ENCODE measurements at places on chromosomes 2 and 18. TPM values are rescaled to one million over a fixed set of nuclear protein-coding genes. Genes with fewer than 3 reads are reported as not detected.
A peak's percentile ranks its signal among the peaks of the same experiment; 100 is the strongest.

DNA sequence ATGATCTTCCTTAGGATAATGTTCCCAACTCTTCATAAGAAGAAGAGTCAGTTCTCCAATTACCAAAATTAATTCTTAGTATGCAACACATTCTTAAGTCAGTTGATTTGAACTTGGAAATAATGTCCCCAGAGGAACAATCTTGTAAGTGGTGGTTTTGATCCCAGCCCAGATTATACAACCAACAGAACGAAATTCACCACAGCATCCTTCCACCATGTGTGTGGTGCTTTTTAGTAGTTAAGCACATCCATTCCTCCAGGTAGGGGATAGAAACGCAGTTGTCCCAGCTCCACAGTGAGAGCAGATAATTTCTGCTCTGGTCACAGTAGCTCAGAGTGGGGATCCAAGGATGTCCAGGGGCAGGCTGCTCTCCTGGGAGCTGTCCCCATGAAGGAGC lies 161.7 kb upstream of the SLC39A10 start:
- H3K27ac ChIP-seq: no peak overlapping the region
- no peak for DNase-seq
- peaks cover 29% of the 10 kb centered on the region for H3K4me1 ChIP-seq
- no peak overlapping the region for H3K4me3 ChIP-seq

DNA sequence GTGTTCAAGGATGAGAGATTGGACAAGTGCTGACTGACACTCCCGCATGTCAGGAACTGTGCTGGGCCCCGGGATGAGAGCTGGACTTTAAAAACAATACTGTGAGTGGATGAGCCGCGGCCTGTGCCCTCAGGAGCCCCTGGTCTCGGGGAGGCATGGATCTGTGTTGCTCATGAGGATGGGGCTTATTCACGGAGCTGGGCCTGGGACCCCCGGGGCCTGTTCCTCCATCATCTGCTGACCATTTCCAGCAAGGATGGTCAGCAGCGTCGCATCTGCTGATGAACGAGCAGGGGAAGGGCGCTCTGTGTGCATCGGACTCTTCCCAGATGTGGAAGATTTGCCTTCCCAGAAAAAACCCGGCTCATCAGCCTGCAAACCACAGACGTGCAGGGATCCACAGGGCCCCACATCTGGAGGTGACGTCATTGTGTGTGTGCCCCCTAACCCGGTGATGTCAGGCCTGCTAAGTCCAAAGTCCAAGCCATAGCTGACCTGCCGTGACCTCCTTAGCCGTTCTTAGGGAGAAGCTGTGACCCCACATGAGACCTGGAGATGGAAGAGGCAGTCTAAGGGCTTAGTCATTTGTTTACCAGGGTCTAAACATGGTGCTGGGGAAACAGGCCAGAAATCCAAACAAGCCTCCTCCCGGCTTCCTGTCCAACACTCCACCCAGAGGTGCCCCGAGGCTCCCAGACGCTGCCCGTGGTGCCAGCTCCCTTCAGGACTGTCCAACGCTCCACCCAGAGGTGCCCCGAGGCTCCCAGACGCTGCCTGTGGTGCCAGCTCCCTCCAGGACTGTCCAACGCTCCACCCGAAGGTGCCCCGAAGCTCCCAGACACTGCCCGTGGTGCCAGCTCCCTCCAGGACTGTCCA lies 143.9 kb downstream of the PXDN start:
- H3K4me3 ChIP-seq: no peak overlapping the region
- H3K36me3 ChIP-seq: no peaks in the 10 kb centered on the region
- H3K4me1 ChIP-seq: peaks cover 4% of the 10 kb centered on the region

DNA sequence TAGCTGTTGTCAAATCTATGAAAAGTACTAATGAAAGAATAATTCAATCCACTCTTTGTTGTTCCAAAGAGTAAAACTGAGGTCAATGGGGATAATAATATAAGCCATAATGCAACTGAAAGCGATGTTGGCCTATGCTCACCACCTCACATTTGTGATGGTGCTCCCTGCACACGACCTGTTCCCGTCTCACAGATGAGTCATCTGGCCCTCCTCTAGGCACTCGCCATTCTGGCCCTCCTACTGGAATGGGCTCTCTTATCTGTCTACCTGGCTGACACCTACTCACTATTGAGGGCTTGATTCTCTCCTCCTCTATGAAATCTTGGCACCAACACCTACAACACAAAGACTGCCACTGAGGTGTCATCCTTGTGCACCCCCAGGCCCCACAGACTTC lies 585.9 kb upstream of the ID2 start:
- no peak for DNase-seq
- H3K27me3 ChIP-seq: no peaks in the 10 kb centered on the region
- peaks cover 10% of the 10 kb centered on the region for H3K4me1 ChIP-seq
- no peaks in the 10 kb centered on the region for H3K36me3 ChIP-seq
- no peak overlapping the region for H3K4me3 ChIP-seq

- H3K36me3 ChIP-seq: no peaks in the 10 kb centered on the region
- no peaks in the 10 kb centered on the region for H3K4me1 ChIP-seq
- no peak overlapping the region for H3K4me3 ChIP-seq
- H3K27me3 ChIP-seq: no peaks in the 10 kb centered on the region
- no peak overlapping the region for H3K27ac ChIP-seq
Observed at GRCh38 chr2:81583311-81584108, 1279.0 kb upstream of the LRRTM1 start.

DNA sequence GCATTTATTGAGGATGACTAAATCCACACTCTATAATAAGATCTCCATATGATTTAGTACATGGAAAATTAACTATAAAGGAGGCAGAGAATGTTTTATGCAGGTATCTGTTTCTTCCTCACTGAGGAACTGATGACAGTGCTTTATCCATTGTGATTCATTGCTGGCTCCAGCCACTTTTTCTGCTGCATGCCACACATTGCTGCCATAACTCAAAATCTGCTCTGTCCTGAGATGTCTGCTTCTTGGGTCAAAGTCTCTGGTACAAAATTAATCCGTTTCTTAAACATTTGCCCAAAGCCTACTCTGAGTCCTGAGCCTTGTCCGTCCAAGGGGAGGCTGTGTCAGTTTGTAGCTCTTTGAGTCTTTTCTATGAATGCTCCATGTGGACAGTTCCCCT lies 15.5 kb upstream of the ARHGAP28 start:
- no peaks in the 10 kb centered on the region for H3K27me3 ChIP-seq
- no peaks in the 10 kb centered on the region for H3K36me3 ChIP-seq
- H3K4me1 ChIP-seq: no peaks in the 10 kb centered on the region
- H3K27ac ChIP-seq: no peak overlapping the region
- no peak for DNase-seq

DNA sequence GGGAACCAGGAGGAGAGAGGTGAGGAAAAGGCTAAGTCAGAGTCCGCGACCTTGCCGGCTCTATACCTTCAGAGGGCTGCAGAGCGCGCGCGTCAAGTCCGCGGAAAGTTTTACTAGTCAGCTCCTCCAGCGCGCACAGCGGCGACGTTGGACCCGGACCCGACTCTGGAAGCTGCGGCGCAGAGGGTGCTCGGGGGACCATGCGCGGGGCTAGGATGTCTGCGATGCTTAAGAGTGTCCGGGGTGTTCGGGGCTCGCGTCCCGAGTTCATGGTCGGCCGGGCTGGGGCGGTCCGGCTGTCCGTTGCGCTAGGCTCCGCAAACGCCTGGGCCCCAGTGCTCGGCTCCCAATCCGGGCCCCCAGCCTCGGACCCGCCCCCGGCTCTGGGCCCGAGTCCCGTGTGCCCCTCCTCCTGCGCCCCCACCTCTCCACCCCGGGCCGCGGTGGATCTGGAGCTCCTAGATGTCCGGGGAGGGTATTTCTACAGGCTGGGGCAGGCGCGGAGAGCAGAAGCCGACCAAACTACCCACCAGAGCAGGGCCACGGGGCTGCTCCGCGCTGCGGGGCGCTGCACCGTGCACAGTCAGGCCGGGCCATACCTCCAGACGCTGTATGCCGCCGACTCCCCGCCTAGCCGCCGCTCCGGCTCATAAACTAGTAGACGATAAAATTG lies at the start of gene LBX2:
LBX2 (minus strand) TSS at position 337 of the 673 bp plus-strand sequence; CDS start at position 271, 66 bp downstream.
- no peaks in the 10 kb centered on the region for H3K36me3 ChIP-seq
- peak; percentile 63 for DNase-seq
- no peaks in the 10 kb centered on the region for H3K27me3 ChIP-seq
- H3K4me3 ChIP-seq: peak within 1 kb of the TSS; percentile 68
- H3K27ac ChIP-seq: no peak within 1 kb of the TSS

GRCh38 chr2:155643056-155643775 lies 689.3 kb downstream of the NR4A2 start:
- DNase-seq: no peak
- H3K36me3 ChIP-seq: no peaks in the 10 kb centered on the region
- no peak overlapping the region for H3K27ac ChIP-seq
- H3K4me3 ChIP-seq: no peak overlapping the region

DNA sequence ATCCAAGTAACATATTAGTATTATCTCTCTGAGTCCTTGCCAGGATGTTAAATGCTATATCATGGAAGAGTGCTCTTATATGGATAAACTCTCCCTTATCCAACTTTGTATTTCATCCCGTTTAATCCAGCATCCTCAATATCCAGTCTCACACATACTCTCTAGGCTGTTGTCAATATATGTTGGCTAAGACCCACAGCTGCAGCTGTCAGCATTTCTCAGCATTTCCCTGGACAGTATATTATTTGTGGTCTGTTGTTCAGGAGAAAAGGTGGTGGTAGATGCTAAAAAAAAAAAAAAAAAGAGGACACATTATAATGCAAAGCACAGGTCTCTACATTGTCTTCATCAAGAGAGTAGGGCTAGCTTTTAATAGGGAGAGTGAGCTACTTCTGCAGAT lies 1368.0 kb upstream of the ZEB2 start:
- DNase-seq: no peak
- no peak overlapping the region for H3K4me3 ChIP-seq
- no peak overlapping the region for H3K27ac ChIP-seq
- no peaks in the 10 kb centered on the region for H3K4me1 ChIP-seq
- no peaks in the 10 kb centered on the region for H3K27me3 ChIP-seq

- no peak overlapping the region for H3K4me3 ChIP-seq
- H3K36me3 ChIP-seq: no peaks in the 10 kb centered on the region
- no peaks in the 10 kb centered on the region for H3K27me3 ChIP-seq
- no peak overlapping the region for H3K27ac ChIP-seq
- no peak for DNase-seq
- H3K4me1 ChIP-seq: no peaks in the 10 kb centered on the region
Observed at GRCh38 chr2:105852066-105852465, 107.4 kb downstream of the NCK2 start.

DNA sequence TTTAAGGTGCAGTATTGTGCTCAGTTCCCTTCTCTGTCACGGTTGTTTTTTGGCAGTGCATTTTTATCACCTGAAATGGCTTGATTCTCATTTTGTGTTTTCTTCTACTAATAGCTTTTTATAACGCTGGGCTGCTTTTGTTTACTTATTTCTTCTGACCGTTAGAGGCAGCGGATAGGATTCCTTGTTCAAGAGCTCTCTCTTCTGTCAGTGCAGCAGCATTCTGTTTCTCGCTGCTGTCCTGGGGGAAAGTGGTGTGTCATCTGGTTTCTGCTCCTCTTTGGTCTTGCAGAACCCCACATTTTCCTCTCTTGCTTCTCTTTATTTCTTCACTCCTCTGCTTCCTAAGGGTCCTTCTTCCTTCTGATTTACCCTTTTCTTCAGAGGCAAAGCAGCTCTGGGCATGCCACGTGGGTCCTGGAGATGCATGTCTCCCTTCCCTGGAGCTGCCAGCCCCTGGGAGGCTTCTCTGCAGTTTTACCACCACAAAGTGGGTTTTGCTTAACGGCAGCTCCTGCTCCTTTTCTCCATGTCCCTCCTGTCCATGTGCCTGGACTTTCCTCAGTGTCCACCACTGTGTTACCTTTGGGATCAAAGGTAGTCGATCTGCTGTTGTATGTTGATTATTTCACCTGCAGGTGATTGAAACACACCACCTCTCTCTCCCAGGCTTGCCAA lies 47.3 kb upstream of the SNTG2 start:
- H3K36me3 ChIP-seq: no peaks in the 10 kb centered on the region
- no peak for DNase-seq

- no peak overlapping the region for H3K4me3 ChIP-seq
- peaks cover 31% of the 10 kb centered on the region for H3K4me1 ChIP-seq
- H3K27me3 ChIP-seq: no peaks in the 10 kb centered on the region
- H3K36me3 ChIP-seq: no peaks in the 10 kb centered on the region
- peak; percentile 77 for DNase-seq
Observed at GRCh38 chr2:101119431-101119830, 31.8 kb downstream of the TBC1D8 start.

DNA sequence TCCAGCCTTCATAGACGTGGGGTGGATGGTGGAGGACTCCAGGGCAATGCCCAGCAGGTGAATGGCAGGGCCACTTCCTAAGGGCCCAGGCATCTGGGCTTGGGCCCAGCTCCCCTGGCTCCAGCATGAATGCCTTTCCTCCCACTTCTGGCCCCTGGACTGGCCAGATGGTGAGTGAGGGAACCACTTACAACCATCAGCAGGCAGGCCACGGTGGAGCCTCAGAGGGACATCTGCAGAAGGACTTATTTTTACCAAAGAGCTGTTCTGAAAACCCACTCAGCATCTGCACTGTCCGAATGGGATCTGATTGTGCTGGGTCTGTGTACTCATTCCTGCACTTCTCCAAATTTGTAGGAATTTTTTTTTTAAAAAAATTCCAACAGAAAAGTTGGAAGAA lies 69.6 kb downstream of the SNTG2 start:
- H3K36me3 ChIP-seq: no peaks in the 10 kb centered on the region
- no peak overlapping the region for H3K27ac ChIP-seq
- H3K4me3 ChIP-seq: no peak overlapping the region
- H3K27me3 ChIP-seq: no peaks in the 10 kb centered on the region
- H3K4me1 ChIP-seq: no peaks in the 10 kb centered on the region

- no peaks in the 10 kb centered on the region for H3K4me1 ChIP-seq
- H3K27me3 ChIP-seq: no peaks in the 10 kb centered on the region
- no peak overlapping the region for H3K4me3 ChIP-seq
- H3K36me3 ChIP-seq: no peaks in the 10 kb centered on the region
- no peak overlapping the region for H3K27ac ChIP-seq
Observed at GRCh38 chr2:132607426-132608090, 62.4 kb downstream of the LYPD1 start.

Gene ASXL3
- total RNA-seq: not detected

Gene SCYGR4
- total RNA-seq: not detected

Gene FEV
- not detected for total RNA-seq

Gene DNAJC5G
- not detected for total RNA-seq

All from GM23248 (cell line).